ENCODE measurements at places on chromosomes 3 and 15.

- DNase-seq: peak; percentile 95
Observed at GRCh38 chr3:112699436-112699978, 58.6 kb upstream of the CCDC80 start.

GRCh38 chr3:134347551-134347950 lies 26.7 kb downstream of the AMOTL2 start:
- no peak for DNase-seq

DNA sequence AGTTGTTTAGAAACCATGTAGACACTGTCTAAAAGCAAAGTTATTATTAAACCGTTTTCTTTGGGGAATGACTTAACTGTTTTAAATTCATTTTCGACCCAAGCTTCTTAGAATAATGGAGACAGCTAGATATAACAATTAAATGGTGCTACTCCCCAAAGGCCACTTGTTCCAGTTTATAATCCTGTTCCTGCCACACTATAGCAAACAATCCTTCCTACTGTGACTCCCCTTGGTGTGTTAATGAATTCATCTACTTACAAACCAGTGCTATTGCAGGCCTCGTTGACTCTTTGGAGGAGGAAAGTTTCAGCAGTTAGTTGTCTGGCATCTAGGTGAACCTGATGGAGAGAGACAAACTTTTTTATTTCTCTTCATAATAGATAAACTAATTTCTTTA lies 25.2 kb upstream of the CLSTN2 start:
- no peak for DNase-seq

DNA sequence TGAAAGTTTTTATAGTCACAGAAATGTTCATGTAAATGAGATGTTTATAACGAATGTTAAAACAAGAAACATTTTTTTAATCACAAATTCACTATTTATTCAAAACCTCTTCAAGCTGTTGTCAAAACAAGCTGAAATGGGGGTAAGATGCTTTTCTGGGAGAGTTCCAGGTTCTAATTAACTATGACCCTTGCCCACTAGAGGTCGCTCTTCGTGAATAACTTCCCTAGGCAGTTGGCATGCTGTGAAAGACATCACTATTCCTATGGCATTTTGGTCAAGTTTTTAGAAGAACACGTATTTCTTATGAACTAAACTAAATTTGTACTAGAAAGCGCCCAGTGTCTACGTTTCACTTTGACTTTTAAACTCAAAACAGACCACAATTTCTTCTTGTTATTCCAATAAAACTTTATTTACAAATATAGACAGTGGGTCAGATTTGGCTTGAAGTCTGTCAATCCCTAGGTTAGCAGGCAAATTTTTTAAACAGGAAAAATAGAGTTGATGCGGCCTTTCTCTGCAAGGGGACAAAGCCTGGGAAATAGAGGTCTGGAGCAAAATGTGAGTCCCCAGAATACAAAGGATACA lies 62.8 kb upstream of the CMTM8 start:
- DNase-seq: peak; percentile 65

- DNase-seq: no peak
Observed at GRCh38 chr15:60405399-60405798, 7.6 kb upstream of the ANXA2 start.

DNA sequence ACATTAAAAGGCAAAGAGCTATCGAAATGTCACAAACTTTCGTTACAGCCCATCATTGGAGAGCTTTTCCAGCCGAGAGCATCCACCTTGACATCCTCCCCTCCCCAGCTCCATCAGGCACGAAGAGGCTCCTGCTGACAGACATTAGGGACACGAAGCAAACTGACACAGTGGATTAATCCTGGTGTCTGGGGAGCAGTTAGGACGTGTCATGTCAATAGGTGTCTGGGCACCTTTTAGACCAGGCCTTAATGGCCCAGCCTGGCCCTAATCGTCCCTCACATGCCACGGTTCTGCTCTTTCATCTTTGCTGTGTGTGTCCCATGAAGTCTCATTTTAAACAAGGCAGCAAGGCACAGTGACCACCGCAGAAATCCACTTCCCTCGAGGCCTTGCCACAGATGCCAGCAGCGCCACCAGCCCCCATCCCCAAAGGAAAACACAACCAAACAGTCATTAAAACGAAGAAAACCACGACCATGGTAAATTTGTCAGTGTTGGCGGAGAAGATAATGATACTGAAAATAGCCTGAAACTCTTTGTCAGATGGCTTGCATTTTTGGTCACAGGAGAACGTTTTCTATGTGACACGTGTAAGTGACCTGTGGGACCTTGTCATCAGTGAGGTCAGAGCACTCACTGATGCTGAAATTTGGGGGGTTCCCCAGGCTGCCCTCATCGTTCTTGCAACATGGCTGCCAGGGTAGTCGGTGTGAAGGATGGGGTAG lies 16.3 kb upstream of the PCSK6 start:
- no peak for DNase-seq

GRCh38 chr3:66722675-66723074 lies 221.9 kb upstream of the LRIG1 start:
- DNase-seq: peak; percentile 88

GRCh38 chr3:4493941-4494894 lies 1.1 kb downstream of the ITPR1 start:
- peak; percentile 30 for DNase-seq

Measured in EH (cell line).